ENCODE measurements at places on chromosomes 13 and 19.

GRCh38 chr13:42497798-42498197, 76.2 kb upstream of the TNFSF11 start:
- DNase-seq: no peak

- peak; percentile 3 for DNase-seq
Observed at GRCh38 chr13:77544355-77544754, 8.8 kb downstream of the SCEL start.

- no peak for DNase-seq
Observed at GRCh38 chr19:43798546-43799409, 3.5 kb downstream of the LYPD5 start.

- no peak for DNase-seq
Observed at GRCh38 chr13:76939215-76939614, 9.1 kb upstream of the ACOD1 start.

GRCh38 chr19:40799558-40800338, 757 bp downstream of the EGLN2 start:
- DNase-seq: no peak

- no peak for DNase-seq
Observed at GRCh38 chr19:21604951-21605476, 99.6 kb downstream of the ZNF429 start.
